ENCODE measurements at places on chromosomes 1 and 21.

GRCh38 chr1:30753118-30753517 is 4.5 kb downstream of the LAPTM5 start:
- DNase-seq = no peak

- DNase-seq = no peak
Measured at GRCh38 chr1:108657356-108658080, 3.4 kb downstream of the HENMT1 start.

- no peak for DNase-seq
Measured at GRCh38 chr1:85325920-85326319, 49.5 kb upstream of the BCL10 start.

- no peak for DNase-seq
Measured at GRCh38 chr21:40162075-40162474, 294.8 kb downstream of the PCP4 start.

DNA sequence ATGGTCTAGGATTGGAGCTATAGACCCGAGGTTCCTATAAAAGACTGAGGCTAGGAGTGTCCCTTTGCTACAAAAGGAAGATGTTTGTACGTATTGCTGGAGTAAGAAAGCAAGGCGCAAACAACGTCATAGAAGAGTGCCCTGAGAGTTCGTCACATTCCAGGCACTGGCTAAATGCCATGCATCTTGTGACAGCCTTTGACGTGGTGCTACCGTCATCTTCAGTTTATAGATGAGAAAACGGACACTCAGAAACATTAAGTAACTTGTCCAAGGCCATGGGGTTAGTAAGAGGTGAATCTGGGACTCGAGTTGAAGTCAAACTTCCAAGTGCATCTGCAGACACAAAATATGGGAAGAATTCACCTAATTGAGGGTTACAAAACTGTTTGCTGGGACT is 104.2 kb upstream of the SLC45A1 start:
- no peak for DNase-seq

DNA sequence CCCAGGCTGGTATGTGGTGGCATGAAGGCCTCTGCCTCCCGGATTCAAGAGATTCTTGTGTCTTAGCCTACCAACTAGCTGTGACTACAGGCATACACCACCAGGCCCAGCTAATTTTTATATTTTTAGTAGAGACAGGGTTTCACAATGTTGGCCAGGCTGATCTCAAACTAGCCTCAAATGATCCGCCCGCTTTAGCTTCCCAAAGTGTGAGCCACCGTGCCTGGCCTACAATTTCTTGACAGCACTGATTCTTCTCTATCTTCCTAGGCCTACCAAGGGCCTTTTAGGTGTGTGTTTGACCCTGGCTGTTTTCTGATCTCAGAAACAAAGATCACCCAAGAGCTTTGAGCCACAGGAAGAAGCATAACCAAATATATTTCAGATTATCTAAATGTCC is 540.8 kb upstream of the ADAMTS5 start:
- no peak for DNase-seq

DNA sequence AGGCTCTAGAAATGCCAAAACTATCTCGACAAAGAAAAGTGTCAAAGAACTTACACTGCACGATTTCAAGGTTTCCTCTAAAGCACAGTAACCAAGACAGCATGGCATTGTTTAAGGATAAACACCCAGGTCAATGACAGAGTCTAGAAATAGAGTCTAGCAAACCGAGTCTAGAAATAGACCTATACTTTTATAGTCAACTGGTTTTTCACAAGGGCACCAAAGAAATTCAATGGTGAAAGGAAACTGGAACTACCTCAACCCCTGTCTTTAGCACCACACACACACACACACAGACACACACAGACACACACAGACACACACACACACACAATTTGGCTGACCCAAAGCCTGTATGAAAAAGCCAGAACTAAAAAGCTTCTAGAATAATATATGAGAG is 67.1 kb upstream of the PGBD5 start:
- no peak for DNase-seq

- no peak for DNase-seq
Measured at GRCh38 chr1:10969267-10969970, 43.0 kb upstream of the TARDBP start.

DNA sequence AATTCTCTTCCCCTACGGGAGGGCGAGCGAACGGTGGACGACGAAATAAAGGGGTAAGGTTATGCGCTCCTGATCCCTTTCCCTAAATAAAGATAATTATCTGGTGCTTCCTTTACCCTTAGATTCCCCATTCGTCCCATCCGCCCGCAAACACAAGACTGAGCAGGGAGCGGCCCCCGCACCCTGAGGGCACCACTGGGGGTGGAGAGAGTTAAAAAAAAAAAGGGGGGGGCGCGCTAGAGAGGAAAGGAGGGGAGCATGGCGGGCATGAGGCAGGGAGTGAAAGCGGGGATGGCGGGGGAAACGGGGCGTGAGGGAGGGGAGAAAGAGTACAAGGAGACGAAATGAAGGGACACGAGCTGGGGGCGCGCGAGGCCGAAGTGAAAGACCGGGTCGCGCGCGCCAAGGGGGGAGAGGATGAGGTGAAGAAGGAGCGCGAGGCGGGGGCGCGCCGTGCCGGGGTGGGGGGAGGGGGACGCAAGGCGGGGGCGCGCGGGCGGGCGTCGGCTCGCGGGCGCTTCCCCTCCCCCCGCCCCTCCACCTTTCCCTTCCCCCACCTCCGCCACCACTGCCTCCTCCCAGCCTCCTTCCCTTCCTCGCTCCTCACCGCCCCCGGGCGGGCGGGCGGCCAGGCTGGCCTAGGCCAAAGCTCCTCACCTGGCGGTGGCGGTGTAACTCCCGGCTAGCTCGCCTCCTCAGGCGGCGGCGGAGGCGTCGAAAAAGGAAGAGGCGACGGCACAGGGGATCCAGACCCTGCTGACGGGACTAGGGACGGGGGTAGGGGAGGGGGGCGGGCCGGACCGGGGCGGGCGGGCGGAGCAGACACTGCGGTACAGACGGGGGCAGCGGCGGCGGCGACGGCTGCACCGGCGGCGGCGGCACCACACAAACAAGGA is 448 bp downstream of the GATAD2B start:
- DNase-seq = no peak

GRCh38 chr1:36351227-36351977 is 28.0 kb upstream of the EVA1B start:
- DNase-seq = peak; percentile 84

- DNase-seq = no peak
Measured at GRCh38 chr1:246709835-246710234, 14.4 kb upstream of the SCCPDH start.

GRCh38 chr1:41776891-41777441 is 141.8 kb downstream of the HIVEP3 start:
- no peak for DNase-seq

- DNase-seq = no peak
Measured at GRCh38 chr1:29461115-29461739, 224.9 kb downstream of the PTPRU start.

- no peak for DNase-seq
Measured at GRCh38 chr1:156746406-156746727, 5.1 kb downstream of the HDGF start.

DNA sequence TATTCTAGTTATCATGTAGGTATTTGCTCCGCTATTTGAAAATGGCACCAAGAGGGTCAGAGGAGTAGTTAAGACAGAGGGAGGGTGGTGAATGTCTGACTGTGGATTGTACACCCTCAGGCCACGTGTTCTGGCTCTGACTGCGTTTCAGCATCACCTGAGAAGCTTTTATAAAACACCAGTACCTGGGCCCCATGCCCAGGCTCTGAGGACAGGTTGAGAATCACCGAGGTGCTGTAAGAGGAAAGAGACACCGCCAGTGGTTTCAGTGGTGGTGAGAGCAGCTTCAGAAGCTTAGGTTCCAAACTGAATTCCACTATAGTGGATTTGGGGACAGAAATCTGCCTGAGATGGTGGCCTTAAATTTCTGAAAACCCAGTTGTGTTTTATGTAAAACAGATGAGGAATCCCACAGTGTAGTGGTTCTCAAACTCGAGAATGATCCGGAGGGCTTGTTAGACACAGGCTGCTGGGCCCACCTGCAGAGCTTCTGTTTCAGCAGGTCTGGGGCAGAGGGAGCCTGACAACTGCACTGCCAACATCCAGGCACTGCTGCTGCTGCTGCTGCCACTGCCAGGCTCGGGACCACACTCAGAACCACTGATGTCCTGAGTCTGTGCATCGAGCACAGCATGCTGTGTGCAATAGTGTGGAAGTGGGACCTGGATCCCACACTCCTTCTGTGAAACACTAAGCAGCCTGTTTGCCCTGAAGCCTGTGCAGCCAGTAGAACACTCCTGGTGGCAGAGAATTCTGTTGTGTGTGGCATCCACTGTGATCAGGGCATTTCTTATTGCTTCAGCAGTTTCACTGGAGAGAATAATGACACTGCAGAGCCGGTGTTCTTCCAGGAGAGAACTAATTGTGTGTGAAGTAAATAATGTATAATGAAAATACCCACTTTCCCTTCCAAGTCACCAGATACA is 98.7 kb downstream of the SUSD4 start:
- no peak for DNase-seq

- no peak for DNase-seq
Measured at GRCh38 chr1:202116287-202116686, 6.4 kb upstream of the GPR37L1 start.

DNA sequence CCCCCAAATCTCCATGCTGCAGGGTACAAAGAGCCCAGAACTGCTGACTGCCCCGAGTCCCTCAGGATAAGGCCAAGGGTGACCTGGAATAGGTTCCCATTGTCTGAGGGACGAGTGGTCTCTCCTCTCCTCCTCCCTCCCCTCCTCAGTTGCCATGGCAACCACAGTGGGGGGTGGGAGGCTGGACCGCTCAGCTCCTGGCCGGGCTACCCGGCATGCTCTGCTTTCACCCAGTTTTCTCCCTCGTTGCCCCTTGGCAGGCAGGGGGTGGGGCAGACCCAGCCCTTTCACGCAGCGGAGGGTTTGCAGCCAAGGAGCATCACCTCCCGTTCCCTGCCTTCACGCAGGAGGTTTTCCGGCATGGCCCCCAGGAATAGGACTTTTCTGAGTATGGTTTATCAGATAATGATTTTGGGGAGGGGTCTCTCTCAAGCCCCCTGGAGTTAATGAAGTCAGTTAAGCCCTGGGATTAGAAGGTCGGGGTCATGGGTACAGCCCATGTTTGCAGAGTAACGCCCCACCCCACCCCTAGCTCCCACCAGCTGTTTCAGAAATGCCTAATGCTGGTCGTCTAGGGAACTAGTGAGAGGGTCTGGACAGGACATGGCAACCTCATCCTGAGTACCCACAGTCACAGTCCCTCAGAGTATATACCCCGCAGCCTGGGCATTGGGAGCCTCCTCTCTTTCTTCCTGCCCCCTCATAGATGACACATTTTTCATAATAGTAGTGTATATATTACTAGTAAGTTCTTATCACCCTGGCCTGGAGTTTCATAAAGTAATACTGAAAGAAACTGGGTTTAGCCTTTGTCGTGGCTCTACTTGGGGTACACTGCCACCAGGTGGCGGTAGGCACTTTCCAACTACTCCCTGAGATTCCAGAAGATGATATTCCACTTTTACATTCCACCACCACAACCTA is 20.7 kb downstream of the C1QB start:
- peak; percentile 84 for DNase-seq

DNA sequence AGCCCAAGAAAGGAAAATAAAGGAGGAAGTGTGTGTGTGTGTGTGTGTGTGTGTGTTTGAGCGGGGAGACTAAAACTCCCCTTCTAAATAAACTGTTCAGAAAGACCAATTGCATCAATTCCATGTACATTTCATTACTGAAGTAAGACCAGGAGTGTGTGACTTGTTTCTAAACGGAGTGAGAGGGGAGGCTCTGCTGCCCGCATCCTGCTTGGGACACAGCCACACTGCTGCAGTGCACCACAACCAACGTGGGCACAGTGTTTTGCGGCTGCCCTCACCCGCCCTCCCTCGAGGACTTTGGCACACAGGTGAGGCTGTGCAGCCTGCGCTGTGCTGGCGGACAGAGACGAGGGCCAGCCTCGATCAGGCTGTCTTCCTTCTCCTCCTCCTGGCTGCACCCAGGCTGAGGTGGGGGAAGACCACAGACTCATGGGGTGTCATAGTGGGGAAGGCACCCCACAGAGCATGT is 31.0 kb upstream of the H6PD start:
- DNase-seq = no peak

GRCh38 chr1:231068762-231069161 is 28.7 kb upstream of the FAM89A start:
- no peak for DNase-seq

- no peak for DNase-seq
Measured at GRCh38 chr1:193102662-193103061, 2.6 kb downstream of the GLRX2 start.

- no peak for DNase-seq
Measured at GRCh38 chr1:206500046-206500445, 7.3 kb upstream of the RASSF5 start.

DNA sequence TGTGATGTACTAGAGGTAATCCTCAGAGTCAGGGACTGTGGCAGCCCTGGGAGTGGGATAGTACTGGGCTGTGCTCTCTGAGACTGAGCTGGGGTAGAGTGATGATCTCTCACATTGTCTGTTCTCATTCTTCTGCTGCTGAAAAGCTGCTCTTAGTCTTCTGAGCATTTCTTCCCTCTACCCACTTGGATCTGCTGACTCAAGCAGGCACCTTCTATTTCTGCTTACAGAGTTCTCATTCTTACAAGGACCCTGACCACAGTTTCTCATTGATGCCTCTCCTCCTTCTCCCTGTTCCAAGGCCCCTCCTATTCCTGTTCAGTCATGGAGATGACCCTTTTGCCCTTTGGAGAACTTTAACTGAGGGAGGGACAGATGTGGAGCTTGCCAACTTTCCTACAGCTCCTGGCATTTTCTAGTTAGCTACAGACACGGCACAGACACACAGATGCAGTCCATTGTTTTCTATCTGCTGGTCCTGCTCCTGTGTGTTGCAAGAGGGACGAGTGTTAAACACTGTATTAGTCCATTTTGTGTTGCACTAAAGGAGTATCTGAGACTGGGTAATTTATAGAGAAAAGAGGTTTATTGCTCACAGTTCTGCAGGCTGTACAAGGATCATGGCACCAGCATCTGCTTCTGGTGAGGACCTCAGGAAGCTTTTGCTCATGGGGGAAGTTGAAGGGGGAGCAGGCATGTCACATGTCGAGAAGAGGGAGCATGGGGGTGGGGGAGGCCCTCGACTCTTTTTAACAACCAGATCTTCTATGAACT is 12.3 kb downstream of the MAPKAPK2 start:
- no peak for DNase-seq

DNA sequence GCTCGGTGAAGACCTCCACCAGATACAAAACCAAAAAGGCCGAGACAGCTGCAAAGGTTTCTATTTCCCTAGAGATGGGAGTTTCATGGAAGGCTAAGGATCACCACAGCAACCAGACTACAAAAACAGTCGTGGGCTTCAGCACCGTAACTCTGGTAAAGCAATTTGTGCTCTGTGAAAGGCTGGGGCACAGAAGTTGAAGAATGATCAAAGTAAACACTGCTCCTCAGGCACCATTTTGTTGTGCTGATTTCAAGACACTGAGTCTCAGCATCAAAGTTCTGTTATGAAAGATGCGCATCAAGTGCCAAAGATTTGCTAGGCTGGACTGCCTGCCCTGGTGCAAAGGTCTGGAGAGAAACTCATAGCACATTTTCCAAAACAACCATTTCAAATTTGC is 116.2 kb downstream of the TGFBR3 start:
- DNase-seq = no peak

DNA sequence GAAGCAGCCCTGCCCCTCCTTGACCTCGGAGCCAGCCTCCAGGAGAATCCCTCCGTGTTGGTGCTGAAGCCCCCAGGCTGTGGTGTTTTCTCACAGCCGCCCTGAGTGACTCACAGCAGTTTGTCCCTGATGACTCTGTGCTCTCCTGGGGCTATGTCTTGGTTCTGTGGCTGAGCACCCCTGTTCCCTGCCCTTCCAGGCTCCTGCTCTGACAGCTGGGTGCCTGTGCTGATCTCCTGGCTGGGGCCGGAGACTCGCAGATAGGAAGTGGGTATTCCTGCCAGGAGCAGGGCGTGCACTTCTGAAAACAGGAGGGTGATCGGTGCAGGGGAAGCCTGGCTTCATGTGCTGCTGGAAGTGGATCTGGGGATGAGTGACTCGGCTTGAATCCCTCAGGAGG is 34.5 kb downstream of the POFUT2 start:
- DNase-seq = peak; percentile 23
